Aorta (tissue), 5 donors: ENCODE measurements at places on chromosomes 3 and 15. TPM values are rescaled to one million over a fixed set of nuclear protein-coding genes. Genes with fewer than 3 reads are reported as not detected.

The CPN2 gene
- total RNA-seq, result not detected

The SHF gene
- 19.0 TPM for total RNA-seq

The ERICH6 gene
- 0.18 TPM for total RNA-seq

The WDR93 gene
- total RNA-seq, result not detected
